ENCODE measurements at places on chromosomes 1 and 21. TPM values are rescaled to one million over a fixed set of nuclear protein-coding genes. Genes with fewer than 3 reads are reported as not detected.

Gene ARHGEF10L
- not detected for total RNA-seq

Gene OR1C1
- not detected for total RNA-seq

Gene DEGS1
- total RNA-seq = 56.3 TPM

Gene OR2G6
- not detected for total RNA-seq

Gene SV2A
- total RNA-seq = 18.0 TPM

Gene NAV1
- 0.40 TPM for total RNA-seq

Gene REN
- not detected for total RNA-seq

GRCh38 chr1:185645162-185645640 lies 89.0 kb upstream of the HMCN1 start:
- DNase-seq = no peak

DNA sequence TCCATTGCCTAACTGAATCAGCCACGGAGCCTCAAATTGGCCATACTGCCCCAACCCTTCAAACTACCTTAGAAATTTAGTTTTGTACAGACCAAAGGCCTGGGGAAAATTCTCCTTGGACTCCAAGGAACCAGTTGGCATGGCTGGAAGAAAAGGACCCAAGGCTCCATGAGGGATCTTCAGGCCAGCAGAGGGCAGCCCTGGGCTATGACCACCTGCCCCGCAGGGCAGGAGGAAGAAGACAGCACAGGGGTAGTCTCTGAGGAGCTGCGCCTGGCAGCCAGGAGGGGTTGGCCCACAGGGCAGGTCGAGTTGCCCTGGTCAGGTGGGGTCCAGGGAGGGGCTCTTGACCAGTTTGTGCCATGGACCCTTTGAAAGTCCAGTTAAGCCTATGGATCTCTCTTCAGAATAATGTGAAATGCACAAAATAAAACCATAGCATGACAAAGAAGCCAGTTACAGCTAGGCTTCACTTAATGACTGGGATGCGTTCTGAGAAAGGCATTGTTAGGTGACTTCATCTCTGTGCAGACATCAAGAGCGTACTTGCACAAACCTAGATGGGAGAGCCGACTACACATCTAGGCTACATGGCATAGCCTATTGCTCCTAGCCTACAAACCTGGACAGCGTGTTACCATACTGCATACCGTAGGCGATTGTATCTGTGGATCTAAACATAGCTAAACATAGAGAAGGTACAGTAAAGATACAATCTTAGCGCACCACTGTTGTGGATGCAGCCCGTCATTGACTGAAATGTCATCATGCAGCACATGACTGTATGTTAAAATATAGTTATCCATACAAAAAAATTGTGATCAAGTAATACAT lies 26.1 kb downstream of the CACNA1S start:
- DNase-seq = peak; percentile 73

DNA sequence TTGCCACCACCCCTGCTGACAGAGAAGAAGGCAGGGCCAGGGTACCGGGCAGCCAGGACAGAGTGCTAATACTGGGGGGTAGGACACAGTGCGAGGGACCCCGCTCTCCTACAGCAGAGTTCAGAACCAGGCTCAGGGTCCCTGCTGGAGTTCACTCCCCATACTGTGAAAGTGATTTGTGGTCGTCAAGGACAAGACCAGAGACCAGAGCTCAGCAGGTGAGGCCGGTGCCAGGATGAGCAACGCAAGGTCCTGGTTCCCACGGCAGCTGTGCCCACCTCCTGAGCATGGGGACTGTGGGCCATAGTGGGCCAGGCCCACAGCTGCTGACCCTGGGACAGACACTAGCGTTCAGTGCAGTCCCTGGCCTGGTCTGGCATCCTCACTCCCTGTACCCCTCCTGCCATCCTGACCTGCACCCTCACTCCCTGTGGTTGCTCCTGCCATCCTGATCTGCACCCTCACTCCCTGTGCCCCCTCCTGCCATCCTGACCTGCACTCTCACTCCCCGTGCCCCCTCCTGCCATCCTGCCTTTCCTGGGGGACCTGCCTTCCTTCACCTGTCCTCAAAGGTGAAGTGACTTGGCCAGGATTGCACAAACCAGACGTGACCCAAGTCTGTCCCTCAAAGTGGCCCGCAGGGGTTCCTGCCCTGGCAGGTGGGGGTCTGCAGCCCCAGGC lies 13.8 kb upstream of the PTTG1IP start:
- DNase-seq = no peak

DNA sequence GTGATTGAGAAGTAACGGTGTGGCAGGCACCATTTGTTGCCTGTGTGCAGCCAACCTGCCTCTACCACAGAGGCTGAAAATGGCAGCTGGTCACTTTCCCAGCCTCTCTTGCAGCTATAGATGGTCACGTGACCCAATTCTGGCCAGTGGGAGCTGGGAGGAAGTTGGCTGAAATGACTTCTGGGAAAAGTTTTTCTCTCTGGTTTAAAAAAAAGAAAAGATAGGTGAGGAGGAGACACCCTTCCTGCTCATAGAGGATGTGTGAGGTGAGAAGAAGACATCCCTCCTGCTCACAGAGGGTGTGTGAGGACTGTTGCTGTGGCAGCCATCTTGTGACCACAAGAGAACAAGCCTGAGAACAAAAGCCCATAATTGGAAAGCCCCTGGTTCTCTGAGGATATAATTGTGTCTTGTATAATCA lies 122.8 kb downstream of the SYF2 start:
- peak; percentile 78 for DNase-seq

- peak; percentile 75 for DNase-seq
Observed at GRCh38 chr1:12177156-12177998, 10.6 kb downstream of the TNFRSF1B start.

DNA sequence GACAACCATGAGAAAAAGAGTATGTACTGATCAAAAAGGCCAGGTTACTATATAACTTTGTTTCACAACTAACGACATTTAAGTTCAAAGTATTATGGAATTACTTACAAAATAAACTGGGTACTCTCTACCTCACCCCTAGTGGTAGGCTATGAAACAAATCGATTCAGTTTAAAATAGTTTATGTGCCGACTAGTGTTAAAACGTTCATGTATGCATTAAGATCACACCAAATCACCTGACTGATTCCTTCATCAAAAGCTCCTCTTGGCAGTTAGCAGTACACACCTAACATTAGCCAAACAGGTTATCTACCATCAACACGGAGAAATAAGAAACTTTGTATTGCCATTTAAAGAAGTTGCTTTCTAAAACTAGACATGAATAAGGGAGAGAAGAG lies 137.1 kb downstream of the AKT3 start:
- no peak for DNase-seq

DNA sequence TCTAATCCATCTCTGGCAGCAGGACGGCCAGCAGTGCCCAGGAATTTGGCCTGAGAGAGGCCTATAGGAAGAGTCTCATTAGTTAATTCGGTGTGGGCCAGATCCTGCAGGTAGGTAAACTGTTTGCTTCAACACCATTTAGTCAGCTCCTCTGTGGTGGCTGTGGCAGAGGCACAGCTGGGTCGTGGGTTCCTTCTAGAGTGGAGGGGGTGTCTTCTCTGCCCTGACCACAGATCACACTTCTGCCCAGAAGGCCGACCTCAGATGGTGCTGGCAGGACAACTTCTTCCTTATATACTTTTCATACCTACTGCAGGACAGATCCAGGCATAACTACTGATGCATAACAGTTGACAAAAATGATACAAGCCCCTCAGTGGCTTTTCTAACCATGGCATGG lies 281.4 kb downstream of the RPS6KC1 start:
- DNase-seq = no peak

GRCh38 chr1:247647864-247648263 lies 31.7 kb downstream of the OR13G1 start:
- no peak for DNase-seq

DNA sequence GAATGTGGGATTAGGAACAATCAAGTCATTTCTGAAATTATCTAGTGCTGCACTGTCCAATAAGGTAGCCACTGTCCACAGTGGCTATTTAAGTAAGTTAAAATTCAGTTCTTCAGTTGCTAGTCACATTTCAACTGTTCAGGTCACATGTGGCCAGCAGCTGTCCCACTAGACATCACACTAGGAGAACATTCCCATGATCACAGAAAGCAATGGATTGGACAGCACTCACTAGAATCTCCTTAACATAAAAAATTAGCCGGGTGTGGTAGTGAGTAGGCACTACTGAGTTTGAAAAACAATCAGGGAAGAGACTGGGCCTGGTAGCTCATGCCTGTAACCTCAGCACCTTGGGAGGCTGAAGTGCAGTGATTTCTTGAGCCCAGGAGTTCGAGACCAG lies 33.6 kb downstream of the NUP133 start:
- DNase-seq = no peak

DNA sequence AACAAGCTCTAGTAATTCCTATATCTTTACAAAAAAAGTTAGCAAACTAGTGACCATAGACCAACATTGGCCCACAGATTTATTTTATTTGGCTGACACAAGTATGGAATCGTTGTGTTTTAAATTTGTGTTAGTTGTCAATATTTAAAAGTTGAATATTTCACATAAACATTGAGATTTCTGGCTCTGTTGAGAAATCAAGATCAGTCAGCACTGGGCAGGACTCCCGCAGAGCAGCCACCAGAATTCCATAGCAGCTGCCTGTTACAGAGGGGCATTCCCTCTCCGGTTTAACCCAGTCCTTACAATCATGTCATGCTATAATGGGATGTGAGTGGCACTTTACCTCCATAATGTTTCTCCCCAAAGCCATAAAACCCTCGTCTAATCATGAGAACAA lies 79.2 kb upstream of the NRIP1 start:
- no peak for DNase-seq

DNA sequence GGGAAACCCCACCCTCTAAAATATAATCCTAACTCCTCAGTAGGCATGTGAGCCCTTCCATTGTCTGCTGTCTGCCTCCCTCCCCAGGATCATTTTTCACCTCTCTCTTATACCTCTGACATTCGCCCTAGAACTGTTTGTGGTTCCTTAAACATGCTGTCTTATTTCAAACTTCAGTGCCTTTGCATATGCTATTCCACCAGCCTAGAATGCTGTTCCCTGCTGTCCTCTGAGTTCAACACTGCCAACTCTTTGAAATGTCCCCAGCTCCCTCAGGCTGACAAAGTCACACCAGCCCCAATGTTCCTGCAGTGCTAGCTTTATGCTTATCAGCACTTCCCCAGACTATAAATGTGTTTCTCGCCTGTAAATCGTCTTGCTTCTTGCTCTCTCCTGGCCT lies 119.5 kb downstream of the HIVEP3 start:
- no peak for DNase-seq

GRCh38 chr1:236762410-236762809 lies 32.7 kb upstream of the MTR start:
- DNase-seq = no peak

DNA sequence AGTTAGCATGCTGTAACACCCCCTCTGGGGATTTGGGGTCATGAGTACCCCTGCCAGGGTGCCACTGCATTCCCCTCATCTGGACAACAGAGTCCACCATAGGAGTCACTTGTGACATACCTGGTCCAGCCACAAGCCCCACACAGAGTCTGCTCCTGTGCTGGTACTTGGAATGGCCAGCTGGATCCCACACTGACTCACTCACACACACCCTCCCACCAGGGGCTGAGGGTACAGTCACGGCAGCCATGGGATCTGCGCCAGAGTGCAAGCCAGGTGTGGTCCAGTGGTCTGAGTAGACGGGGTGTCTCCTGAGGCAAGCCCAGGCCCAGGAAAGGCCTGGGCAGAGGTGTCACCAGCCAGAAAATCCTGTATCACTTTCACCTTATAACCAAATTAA lies 67.7 kb downstream of the MRPL39 start:
- DNase-seq = no peak

- DNase-seq = peak; percentile 77
Observed at GRCh38 chr1:151539321-151540020, 638 bp upstream of the TUFT1 start.

GRCh38 chr1:229570891-229571516 lies 12.5 kb upstream of the ABCB10 start:
- DNase-seq = no peak

GRCh38 chr1:222167111-222167510 lies 380.8 kb downstream of the HHIPL2 start:
- DNase-seq = peak; percentile 59
